ENCODE measurements at places on chromosomes 16 and 17.
A peak's percentile ranks its signal among the peaks of the same experiment; 100 is the strongest.

- no peak for DNase-seq
Measured at GRCh38 chr17:78242024-78242742, 10.8 kb downstream of the TMEM235 start.

DNA sequence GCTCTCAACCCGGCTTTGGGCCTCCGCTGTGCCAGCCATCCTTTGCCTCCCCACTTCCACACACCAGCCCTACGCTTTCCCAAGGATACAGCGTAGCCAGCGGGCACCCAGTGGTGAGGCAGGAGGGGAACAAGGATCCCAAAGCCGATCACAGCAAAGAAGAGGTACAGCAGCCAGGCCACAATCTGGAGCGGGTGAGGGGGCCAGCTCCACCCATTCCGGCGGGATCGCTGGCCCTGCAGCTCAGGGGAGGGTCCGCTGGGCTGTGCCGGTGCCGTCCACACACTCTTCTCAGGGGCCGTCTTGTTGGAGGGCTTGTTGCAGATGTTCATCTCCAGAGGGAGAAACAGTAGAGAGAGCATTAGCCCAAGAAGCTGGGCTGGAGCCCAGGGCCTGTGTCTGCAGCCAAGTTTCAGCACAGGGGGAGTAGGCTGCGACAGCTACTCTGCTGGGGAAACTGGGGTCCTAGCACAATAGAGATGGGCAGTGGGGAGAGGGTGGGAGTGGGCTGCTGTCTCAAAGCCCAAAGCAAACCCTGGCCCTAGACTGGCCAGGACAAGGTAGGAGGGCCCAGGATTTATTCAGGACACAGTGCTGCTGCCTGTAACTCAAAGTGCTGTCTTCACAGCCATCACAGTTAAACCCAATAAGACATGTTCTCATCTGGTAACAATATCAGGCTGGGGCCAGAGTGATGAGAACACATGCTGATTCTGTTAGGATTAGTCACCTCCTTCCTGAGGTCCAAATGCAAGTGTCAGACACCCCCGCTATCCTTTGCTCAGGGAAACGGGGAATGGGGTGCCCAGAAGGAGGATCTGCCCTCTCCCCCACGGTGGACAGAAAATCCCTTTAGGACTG, 9.9 kb downstream of the ZDHHC1 start:
- DNase-seq, result no peak

DNA sequence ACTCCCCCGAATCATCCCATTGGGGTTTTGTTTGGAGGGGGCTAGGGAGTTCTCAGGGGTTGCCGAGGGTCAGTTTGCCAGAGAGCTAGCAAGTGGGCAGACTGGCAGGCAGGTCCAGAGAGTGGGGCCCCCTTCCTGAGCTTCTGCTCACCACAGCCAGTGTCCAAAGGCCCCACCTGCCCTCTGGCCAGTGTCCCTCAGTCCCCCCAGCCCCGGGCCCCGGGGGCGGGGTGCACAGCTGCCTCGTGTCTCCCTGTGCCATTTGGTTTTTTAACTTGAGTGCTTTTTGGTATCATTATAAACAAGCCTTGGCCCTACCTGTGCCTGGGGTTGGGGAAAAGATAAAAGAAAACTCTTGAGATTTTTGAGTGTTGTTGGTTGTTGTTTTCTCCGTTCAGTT, 91.8 kb downstream of the CCDC182 start:
- DNase-seq, result no peak

- DNase-seq, result no peak
Measured at GRCh38 chr16:27551036-27551435, 1.1 kb downstream of the KATNIP start.

- DNase-seq, result no peak
Measured at GRCh38 chr17:15409721-15410250, 57.6 kb downstream of the CDRT4 start.

GRCh38 chr16:88284626-88285513, 97.9 kb upstream of the ZNF469 start:
- DNase-seq, result no peak

DNA sequence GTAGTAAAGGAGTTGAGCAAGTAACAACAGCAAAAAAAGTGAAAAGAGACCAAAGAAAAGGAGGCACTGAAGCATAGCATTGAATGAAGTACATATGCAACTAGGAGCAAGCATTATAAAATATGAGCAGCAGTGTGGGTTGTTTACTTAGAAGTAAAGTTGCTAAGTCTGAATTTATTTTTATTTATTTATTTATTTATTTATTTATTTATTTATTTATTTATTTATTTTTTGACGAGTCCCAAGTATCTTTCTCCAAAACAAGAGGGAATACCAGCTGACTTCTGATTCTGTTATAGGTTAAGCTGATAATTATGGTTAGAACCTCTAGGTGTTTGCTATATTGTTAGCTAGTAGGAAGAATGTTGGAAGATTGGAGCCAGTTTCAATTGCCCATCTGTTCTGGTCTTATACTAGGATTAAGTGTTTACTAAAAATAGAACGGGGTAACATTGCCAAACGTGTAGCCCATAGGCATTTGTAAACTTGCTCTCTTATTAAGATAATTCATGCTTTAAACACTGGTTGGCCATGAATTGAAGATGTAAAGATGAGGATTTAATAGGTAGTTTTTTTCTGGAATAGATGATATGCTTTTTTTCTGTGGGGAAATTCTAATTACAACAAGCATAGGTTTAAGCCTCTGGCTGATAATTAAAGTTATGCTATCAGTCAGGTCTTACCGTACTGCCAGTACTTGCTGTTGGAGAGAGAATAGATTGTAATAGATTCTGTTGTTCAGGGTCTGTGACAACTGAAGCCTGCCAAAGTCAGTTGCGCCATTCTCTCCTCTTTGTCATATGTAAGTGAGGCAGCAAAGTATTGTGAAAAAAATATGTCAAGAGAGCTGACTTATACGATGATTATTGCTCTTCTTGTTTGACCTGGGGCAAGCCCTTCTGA, 66.7 kb downstream of the PPM1E start:
- no peak for DNase-seq

- DNase-seq, result peak; percentile 62
Measured at GRCh38 chr16:391885-392335, 5.1 kb upstream of the NME4 start.

GRCh38 chr16:3470723-3471122, 24.6 kb downstream of the C16orf90 start:
- no peak for DNase-seq

- DNase-seq, result no peak
Measured at GRCh38 chr17:19996086-19996485, 13.1 kb upstream of the SPECC1 start.

DNA sequence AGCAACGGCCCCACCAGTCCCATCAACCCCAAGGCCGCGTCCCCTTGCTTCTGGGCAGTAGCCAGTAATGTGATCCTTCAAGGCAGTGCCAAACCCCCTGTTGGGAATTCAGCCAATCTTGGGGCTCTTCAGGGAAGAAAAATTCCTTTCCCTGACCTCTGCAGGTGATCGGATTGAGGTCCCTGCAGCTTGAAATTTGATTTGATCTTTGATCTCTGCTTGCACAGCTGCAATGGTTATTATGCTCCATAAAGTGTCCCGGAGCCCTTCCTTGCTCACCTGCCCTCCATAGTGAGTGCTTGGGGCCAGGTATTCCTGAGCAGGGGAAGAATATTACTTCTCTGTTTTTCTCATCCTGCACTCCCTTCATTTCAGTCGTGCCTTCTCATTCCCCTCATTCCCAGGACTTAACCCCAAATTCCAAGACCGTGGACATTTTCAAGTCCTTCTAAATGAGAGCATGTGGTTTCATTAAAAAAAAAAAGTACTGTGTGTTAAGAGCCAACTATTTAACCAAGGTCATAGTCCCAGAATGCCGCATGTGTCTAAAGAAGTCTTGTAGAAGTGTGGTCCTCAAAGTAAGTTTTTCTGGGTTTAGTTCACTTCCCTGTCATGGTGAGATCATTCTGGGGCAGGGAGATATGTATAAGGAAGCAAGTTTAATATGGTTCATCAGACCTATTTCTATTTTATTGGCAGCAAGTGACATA, 56.3 kb downstream of the SOX9 start:
- DNase-seq, result no peak

- DNase-seq, result no peak
Measured at GRCh38 chr17:6347776-6348175, 87.1 kb downstream of the AIPL1 start.

- DNase-seq, result no peak
Measured at GRCh38 chr16:12079412-12079965, 103.0 kb downstream of the SNX29 start.

- DNase-seq, result no peak
Measured at GRCh38 chr17:57968456-57968855, 13.2 kb upstream of the CUEDC1 start.

- no peak for DNase-seq
Measured at GRCh38 chr17:2435181-2435741, 34.4 kb upstream of the MNT start.

- DNase-seq, result no peak
Measured at GRCh38 chr16:86870380-86870779, 292.0 kb downstream of the FOXL1 start.

- no peak for DNase-seq
Measured at GRCh38 chr17:82891911-82892310, 52.1 kb upstream of the ZNF750 start.

GRCh38 chr17:48054238-48055185, 6.4 kb downstream of the NFE2L1 start:
- DNase-seq, result no peak

GRCh38 chr16:21991621-21992020, 9.3 kb downstream of the PDZD9 start:
- DNase-seq, result no peak

- DNase-seq, result no peak
Measured at GRCh38 chr17:50211249-50212120, 10.1 kb upstream of the COL1A1 start.

GRCh38 chr17:74431568-74432423, at the start of gene GPRC5C:
GPRC5C (plus strand) TSS chr17:74432088; CDS start chr17:74439777, 7,689 bp downstream.
- peak; percentile 61 for DNase-seq

GRCh38 chr17:81427173-81428120, 32.2 kb downstream of the BAHCC1 start:
- DNase-seq, result no peak

- DNase-seq, result peak; percentile 40
Measured at GRCh38 chr17:76537578-76538280, at the start of gene CYGB. CYGB (minus strand) TSS chr17:76537709; CDS start chr17:76537542, 167 bp downstream.

GRCh38 chr16:4231367-4231766, 10.5 kb downstream of the SRL start:
- DNase-seq, result no peak

- DNase-seq, result no peak
Measured at GRCh38 chr16:89277641-89278341, 60.3 kb downstream of the ZNF778 start.

- DNase-seq, result no peak
Measured at GRCh38 chr16:85491798-85492294, 121.3 kb upstream of the GSE1 start.

- peak; percentile 3 for DNase-seq
Measured at GRCh38 chr16:72876221-72876620, 171.7 kb downstream of the ZFHX3 start.

- DNase-seq, result no peak
Measured at GRCh38 chr17:32265192-32265923, at the start of gene RHBDL3. RHBDL3 (plus strand) TSS chr17:32265832; CDS start chr17:32266190, 358 bp downstream.

GRCh38 chr17:50265212-50265611, 9.1 kb upstream of the TMEM92 start:
- DNase-seq, result no peak

- no peak for DNase-seq
Measured at GRCh38 chr16:311725-312124, 28.8 kb downstream of the PDIA2 start.

- DNase-seq, result no peak
Measured at GRCh38 chr17:41837761-41838538, at the start of gene KLHL10. KLHL10 (plus strand) TSS chr17:41837825; CDS start chr17:41837933, 108 bp downstream.

GRCh38 chr16:47999595-47999994, 156.2 kb downstream of the ABCC12 start:
- no peak for DNase-seq

GRCh38 chr16:11038777-11039176, 94.4 kb downstream of the CLEC16A start:
- DNase-seq, result no peak

GRCh38 chr16:22098405-22099255, 6.3 kb downstream of the VWA3A start:
- DNase-seq, result no peak

- DNase-seq, result no peak
Measured at GRCh38 chr16:69166221-69166833, 20.6 kb upstream of the SNTB2 start.

- no peak for DNase-seq
Measured at GRCh38 chr16:1553946-1554825, 20.7 kb downstream of the TMEM204 start.

- DNase-seq, result no peak
Measured at GRCh38 chr17:73343168-73343634, 31.4 kb upstream of the CDC42EP4 start.

DNA sequence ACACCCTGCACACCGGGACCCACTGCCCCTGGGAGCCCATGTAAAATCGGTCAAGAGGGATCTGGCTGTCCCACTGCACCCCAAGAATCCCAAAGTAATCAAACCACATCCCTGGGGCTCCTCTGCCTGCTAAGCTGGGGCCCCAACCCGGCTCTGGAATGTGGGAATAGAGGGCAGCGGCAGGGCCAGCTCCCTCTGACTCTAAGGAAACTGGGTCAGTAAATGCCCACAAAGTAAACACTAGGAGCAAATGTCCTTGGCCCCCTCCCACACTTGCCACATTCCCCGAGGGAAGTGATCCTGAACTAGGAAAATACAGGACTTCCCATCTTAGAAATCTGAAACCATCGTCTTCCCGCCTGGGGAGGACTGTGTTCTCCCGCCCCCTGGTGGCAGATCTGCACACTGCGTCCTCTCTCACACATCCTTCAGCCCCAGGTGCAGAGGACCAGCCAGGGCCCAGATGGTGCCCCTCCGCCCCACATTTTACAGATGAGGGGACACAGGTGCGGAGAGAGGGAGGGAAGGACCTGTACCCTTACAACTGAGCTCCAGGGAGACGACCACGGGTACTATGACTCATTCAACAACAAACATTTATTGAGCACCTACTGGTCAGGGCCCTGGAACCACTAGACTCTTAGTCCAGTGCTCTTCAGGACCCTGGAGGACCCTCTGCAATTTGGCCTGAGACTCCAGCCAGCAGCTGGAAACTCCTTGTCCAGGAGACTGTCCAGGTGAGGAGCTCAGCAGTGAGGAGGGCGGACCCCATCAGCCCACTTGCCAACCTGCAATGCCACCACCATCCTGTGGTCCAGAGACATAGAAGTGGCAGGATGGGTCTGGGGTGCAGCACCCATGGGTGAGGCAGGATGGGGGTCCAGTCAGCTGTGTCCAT, 10.1 kb downstream of the P3H4 start:
- DNase-seq, result peak; percentile 47

DNA sequence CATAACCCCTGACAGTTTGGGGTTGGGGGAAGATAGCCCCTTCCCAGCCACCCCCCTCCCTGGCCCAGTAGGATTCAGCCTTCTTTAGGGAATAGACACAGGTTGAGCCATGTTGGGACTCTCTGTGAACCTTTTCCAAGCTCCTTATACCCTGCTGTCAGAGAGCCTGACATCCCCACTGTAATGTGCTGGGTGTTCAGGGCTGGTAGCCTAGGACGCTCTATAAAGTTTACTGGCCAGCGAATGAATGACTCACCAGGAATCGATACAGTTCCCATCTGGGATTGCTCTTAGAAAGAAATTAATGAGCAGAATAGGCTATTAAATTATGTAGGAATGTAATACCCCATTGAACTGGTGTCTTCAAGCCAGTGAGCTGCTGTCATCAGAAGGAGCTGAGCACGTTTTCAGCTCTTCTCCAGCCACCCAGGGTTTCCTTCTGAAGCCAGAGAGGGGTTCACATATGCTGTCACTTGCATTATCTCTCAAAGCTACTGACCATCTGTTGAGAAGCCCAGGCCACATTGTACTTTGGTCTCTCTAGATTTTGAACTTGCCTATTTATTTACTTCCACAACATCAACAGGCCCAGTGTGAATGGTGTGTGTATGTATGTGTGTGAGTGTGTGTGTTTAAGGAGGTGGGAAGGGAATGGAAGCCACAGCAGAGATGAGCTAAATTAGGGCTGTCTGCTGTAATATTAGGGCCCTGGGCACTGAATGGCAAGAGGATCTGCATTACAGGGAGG, 64.9 kb downstream of the SPACA3 start:
- DNase-seq, result no peak
